ENCODE measurements at places on chromosomes 2 and 18. TPM values are rescaled to one million over a fixed set of nuclear protein-coding genes. Genes with fewer than 3 reads are reported as not detected.
A peak's percentile ranks its signal among the peaks of the same experiment; 100 is the strongest.

DNA sequence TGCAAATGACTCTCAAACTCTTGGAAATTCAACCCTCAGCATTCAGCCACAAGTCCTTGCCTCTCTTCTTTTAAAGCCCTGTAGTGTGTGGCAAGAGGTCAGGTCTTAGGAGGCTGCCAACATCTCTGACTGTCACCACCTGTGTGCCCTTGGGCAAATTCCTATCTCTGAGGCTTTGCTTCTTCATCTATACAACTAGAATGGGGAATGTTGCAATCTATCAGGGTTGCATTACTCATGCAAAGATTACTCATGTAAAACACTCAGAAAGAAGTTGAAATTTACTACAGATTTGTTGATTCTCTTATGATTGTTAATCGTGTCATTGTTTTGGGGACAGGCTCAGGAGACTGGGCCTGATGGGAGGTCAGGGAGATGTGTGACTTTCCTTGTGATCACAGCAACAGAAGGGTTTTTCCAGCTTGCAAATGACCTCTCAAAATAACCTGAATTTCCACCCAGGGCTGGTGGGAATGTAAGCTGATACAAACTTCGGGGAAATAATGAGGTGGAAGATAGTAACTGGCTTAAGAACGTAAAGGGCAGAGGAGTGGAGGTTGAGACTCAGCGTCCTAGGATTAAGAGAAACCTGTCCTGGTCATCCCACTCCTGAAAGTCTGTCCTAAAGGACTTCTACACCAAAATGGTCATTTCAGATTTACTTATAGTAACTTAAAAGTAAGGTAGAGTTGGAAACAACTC, 32.1 kb upstream of the SIGLEC15 start:
- DNase-seq, result no peak

DNA sequence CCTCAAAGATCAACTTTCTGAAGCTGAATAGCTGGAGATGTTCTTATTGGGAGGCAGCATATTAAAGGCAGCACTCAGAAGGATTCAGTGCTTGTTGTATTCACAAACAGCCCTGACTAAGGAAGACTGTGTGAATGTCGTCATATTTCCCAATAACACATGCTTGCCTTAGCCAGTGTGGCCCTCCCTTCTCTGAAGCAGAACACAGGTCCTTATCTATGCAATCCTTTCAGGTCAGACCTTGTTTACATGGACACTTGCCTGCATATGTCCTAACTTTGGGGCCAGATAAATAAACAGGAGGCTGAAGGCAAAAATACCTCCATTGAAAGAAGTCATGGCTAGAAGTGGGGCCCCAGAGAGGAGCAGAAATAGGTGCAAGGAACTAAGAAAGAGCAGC, 97.2 kb downstream of the SLC4A3 start:
- DNase-seq, result peak; percentile 42

GRCh38 chr2:6510532-6510931, 355.2 kb downstream of the CMPK2 start:
- DNase-seq, result no peak

DNA sequence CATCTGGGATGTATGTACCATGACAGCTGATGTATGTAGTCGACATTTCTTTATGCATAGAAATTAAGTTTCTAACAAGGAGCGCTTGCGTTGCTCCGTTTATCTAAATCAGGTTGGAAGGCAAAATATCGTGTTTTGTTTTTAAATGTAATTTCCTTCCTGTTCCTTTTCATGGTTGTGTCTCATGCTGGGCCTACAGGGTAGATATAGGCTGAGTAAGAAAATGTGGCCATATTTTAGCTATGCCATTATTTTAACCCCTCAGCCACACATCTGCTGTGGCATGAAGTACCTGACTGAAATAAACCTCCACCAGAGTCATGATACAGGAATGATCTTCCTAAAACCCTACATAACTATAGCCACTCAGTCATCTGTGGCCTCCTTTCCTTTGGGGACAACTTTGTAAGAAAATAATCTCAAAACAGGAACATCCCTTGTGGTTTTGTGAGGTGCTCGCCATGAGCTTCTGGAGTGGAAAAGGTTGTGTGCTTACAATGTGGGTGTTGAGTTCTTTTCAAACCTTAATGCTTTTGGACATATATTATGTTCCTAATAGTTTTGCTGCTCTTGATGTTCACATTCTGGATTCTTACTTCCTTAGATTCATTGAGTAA, 214.3 kb downstream of the FAM210A start:
- DNase-seq, result no peak

DNA sequence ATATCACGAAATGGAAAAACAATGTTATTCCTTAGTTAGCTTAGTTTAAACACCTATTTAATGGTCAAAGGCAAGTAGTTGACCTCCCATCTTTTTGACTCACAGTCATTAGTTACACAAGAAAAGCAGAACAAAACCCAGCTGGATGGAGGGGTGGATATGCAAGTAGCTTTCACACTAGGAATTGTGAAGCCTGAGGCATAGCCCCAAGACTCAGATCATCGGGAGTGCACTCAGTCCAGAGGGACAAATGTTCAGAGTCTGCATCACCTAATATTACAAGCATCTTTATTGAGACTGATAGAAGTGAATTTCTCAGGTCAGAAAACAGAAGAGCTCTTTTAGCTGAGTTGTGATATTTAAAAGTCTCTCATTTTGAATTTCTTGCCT, 15.5 kb upstream of the CPS1 start:
- no peak for DNase-seq

SPP2 gene
- 78.5 TPM for total RNA-seq

GRCh38 chr2:83112858-83113257, 1346.2 kb downstream of the SUCLG1 start:
- no peak for DNase-seq

DNA sequence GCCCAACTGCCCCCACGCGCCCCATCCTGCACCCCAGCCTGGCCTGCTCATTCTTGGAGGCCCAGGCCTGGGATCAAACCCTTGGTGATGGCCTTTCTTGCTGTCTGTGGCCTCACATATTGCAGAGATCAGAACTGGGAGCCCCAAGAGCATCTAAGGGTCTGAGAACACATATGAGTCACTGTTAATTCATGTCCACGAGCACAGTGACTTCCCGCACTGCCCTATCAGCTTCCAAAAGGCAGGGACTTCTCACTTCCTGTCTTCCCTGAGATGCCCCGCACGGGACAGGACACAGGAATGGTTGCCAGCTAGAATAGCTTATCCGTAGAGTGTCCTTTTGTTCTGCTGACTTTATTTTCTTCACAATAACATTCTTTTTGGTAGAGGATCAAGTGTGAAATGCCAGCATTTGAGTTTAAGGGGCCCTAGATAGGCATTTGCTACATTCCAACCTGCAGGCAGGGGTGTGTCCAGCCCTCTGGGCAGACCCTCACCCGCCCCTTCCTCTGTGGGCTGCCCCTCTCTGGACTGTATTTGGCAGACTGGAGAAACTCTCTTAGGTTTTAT, 21.1 kb upstream of the CELF4 start:
- no peak for DNase-seq

GRCh38 chr2:120949027-120949956, 213.6 kb downstream of the GLI2 start:
- no peak for DNase-seq

IL36RN gene
- 0.63 TPM for total RNA-seq

DSG1 gene
- 0.70 TPM for total RNA-seq

- no peak for DNase-seq
These were observed 139.9 kb upstream of the DOCK10 start for GRCh38 chr2:225182126-225182525.

- no peak for DNase-seq
These were observed 6.1 kb upstream of the GMPPA start for GRCh38 chr2:219492575-219492974.

RBKS gene
- 5.5 TPM for total RNA-seq

- no peak for DNase-seq
These were observed 49.2 kb downstream of the CLASP1 start for GRCh38 chr2:121599963-121600651.

All from hepatocyte (in vitro differentiated cells).